ENCODE measurements at places on chromosomes 11 and 22. TPM values are rescaled to one million over a fixed set of nuclear protein-coding genes. Genes with fewer than 3 reads are reported as not detected.

DNA sequence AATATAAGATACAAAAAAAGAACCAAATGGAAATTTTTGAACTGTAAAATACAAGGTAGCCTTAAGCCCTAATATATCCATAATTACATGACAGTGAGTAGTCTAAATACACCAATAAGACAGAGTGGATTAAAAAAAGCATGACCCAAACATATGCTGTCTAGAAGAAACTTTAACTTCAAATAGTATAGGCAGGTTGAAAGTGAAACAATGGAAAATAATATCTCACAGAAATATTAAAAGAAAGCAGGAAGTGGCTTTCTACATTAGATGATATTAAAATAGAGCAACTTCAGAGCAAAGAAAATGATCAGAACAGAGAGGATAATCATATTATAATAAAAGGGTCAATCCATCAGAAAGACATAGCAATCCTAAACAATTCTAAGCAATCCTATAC, 21.8 kb downstream of the DCUN1D5 start:
- no peak for DNase-seq

GRCh38 chr11:8787372-8787771, 104.8 kb downstream of the RPL27A start:
- no peak for DNase-seq

The ZNHIT2 gene
- 4.7 TPM for polyA plus RNA-seq

The HBD gene
- 0.39 TPM for polyA plus RNA-seq

- DNase-seq, result no peak
These were observed 39.0 kb downstream of the PAMR1 start for GRCh38 chr11:35486446-35486845.

DNA sequence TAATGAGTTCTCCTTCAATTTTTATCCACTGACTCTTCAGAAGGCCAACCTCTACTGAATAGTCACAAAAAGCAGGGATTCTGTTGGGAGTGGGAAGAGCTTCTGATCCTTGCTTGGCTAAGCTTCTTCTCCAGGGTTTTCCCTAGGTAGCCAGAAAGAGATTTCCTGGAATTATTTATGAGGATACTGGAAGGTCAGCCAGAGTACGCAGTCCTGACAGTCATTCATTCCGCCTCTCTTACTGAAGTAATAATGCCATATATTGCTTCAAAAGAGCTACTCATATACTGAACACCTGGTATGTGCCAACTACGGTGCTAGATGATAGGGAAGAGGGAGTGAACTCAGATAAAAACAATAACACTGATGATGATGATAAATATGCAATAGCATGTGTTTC, 116.1 kb downstream of the CCDC34 start:
- peak; percentile 95 for DNase-seq

DNA sequence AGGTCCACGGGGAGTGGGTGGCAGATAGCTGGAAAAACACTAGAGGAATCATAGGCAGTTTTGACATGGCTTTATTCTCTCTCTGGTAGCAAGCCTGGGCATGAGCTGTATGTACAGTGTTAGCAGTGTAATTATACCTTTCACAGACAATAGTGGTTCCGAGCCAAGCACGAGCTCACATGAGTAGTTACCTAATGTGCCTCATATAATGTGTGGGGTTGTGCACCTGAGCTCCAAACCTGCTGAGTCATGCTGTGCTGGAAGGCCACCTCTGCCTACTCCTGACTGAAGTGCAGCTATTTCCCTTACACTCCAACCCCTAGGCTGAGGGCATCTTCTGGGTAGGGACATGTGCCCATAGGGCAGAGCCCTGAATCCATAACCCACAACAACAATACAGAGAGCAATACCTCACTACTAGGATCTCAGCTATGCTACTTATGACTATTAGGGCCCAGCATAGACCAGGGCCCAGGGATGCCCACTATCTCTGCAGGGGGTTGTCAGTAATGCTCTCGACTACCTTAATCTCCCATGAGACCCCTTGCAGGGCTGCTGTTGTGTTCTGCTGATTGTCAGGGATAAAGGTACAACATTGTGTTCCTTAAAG, 432.1 kb downstream of the DYNC2H1 start:
- DNase-seq, result no peak
